ENCODE measurements at places on chromosomes 4 and X.

GRCh38 chr4:36337665-36338185, 56.3 kb downstream of the DTHD1 start:
- no peaks in the 10 kb centered on the region for H3K36me3 ChIP-seq
- no peaks in the 10 kb centered on the region for H3K4me1 ChIP-seq
- no peak overlapping the region for H3K27ac ChIP-seq
- H3K4me3 ChIP-seq = no peak overlapping the region
- peak; percentile 28 for DNase-seq

- no peak overlapping the region for H3K4me3 ChIP-seq
- no peaks in the 10 kb centered on the region for H3K36me3 ChIP-seq
- H3K27me3 ChIP-seq = peaks cover 52% of the 10 kb centered on the region
- no peak for DNase-seq
- no peaks in the 10 kb centered on the region for H3K4me1 ChIP-seq
Measured at GRCh38 chr4:173545440-173545839, 15.4 kb upstream of the HAND2 start.

DNA sequence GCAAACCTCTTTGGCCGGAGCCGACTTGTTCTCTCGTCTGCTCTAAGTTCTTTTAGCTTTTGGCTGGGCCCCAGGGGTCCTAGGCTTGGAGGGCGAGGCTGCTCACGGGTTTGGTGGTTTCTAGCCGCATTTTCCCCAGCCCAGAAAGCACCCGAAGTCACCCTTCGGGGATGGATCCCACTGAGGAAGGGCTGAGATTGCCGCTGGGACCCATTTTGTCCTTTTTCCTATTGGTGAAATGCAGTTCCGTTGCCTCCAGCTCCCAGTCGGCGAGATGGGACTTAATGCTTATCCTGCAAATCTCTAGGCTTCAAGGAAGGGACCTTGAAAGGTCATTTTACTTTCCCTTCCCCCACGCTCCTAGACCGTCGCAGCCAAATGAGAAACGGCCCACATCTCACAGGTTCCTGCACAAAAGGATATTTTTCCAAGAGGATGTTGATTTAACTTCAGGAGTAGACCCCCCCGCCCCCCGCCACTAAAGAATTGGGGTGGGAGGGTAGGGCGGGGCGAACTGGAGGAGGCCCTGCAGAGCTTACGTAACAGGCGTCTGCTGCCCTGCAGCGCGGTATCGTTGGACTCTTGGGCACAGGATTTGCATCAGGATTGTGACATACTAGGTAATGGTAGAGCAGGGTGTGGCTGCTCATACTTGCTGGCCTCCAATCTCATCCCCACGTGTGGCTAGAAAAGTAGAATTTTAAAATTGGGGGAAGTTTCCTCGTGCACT, 564 bp downstream of the PGK1 start:
- H3K27me3 ChIP-seq = no peaks in the 10 kb centered on the region
- no peaks in the 10 kb centered on the region for H3K36me3 ChIP-seq
- DNase-seq = no peak
- H3K4me3 ChIP-seq = peak overlapping the region; percentile 82

GRCh38 chr4:24002330-24002966, 112.6 kb upstream of the PPARGC1A start:
- no peaks in the 10 kb centered on the region for H3K36me3 ChIP-seq
- peaks cover 2% of the 10 kb centered on the region for H3K27me3 ChIP-seq
- H3K27ac ChIP-seq = no peak overlapping the region
- H3K4me1 ChIP-seq = peaks cover 5% of the 10 kb centered on the region
- H3K4me3 ChIP-seq = no peak overlapping the region

GRCh38 chr4:184850018-184850417, 24.2 kb upstream of the ACSL1 start:
- no peak for DNase-seq
- no peak overlapping the region for H3K27ac ChIP-seq
- no peak overlapping the region for H3K4me3 ChIP-seq
- no peaks in the 10 kb centered on the region for H3K27me3 ChIP-seq
- H3K36me3 ChIP-seq = no peaks in the 10 kb centered on the region
- no peaks in the 10 kb centered on the region for H3K4me1 ChIP-seq
